Ureter (tissue), 1 donor: ENCODE measurements at places on chromosomes 12 and 14.

DNA sequence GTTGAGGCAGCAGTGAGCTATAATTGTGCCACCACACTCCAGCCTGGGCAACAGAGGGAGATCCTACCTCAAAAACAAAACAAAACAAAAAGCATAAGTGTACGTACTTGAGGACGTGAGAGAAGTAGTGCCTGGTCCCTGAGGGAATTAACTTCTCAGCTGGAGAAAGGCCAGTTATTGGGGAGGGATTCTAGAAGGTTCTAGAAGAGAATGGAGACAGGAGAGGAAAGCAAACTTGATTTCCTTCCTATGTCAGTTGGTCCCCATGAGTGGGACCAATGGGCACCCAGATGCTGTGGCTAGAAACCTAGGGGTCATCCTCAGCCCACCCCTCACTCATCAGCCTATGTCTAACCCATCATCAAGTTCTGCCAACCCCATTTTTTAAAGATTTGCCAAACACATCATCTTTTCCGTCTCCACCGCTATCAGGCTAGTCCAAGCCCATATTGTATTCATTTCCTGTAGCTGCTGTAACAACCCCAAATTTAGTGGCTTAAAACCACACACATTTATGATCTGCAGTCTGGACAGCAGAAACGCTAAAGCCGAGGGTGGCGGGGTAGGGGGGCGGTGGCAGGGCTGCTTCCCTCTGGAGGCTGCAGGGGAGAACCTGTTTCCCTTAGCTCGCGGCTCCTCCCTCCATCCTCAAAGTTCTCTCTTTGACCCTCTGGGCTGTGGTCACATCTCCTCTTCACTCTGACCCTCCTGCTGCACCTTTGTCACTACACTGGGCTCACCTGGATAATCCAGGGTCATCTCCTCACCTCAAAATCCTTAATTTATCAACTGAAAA, 7.2 kb upstream of the RBM19 start:
- no peak for DNase-seq

DNA sequence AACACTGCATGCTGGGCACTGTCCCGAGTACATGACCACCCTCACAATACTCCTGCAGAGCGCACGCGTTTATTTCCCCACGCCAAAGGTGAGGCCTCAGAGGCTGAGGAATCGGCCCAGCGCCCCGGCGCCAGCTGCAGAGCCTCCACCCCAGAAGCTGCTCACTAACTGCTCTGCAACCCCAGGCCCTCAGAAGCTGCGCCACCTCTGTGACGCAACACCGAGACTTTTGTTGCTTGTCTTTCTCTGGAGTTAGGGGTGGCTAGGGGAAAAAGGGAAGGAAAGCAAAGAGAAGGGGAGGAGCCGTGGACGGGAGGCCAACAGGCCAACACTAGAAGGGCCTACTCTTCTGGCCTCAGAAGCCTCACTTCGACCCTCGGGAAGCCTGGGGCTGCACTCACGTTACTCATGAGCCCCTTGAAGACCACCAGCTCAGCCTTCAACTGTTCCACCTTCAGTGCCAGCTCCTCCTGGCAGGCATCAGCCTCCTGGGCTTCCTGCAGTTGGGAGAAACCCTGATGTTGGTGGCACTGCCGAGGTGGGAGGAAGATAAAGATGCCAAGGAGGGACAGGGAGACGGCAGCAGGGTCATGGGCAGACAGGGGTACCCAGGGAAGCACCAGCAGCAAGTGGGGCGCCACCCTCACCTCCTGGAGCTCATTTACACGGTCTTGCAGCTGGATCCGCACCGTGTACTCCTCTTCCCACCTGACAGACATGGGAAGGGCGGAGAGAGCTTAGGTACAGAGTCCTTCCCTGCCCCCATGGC, 5.4 kb downstream of the IFFO1 start:
- no peak for DNase-seq

- no peak for DNase-seq
These were observed 47.2 kb downstream of the SPPL3 start for GRCh38 chr12:120856980-120857379.

DNA sequence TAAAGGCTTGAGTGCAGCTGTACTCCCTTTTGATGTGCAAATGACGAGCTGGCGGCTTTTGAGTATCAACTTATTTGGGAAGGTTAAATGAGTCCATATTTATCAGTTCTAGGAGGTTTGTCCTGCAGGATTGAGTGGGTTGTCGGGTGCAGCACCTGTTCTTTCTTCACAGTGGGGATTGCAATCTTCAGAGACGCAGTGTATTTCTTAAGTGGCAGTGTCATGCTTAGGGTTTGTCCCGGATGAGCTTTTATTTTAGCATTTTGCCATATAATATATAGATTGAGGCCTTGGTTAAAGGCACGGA, 1.2 kb downstream of the FUT8 start:
- no peak for DNase-seq

GRCh38 chr12:115467531-115467930, 783.6 kb upstream of the TBX3 start:
- no peak for DNase-seq

- DNase-seq: no peak
These were observed 85.0 kb upstream of the GPR68 start for GRCh38 chr14:91329486-91330014.

- no peak for DNase-seq
These were observed 186.7 kb upstream of the VASH1 start for GRCh38 chr14:76574416-76575095.

GRCh38 chr14:79852950-79853744, 358.2 kb downstream of the DIO2 start:
- DNase-seq: no peak

GRCh38 chr14:105525861-105526775, at the start of gene TMEM121:
Gene TMEM121, plus strand, starts transcription at chr14:105526583. Its CDS starts 2,252 bp downstream, at chr14:105528835.
- DNase-seq: no peak

GRCh38 chr14:51447411-51447810, 204.3 kb upstream of the FRMD6 start:
- no peak for DNase-seq

DNA sequence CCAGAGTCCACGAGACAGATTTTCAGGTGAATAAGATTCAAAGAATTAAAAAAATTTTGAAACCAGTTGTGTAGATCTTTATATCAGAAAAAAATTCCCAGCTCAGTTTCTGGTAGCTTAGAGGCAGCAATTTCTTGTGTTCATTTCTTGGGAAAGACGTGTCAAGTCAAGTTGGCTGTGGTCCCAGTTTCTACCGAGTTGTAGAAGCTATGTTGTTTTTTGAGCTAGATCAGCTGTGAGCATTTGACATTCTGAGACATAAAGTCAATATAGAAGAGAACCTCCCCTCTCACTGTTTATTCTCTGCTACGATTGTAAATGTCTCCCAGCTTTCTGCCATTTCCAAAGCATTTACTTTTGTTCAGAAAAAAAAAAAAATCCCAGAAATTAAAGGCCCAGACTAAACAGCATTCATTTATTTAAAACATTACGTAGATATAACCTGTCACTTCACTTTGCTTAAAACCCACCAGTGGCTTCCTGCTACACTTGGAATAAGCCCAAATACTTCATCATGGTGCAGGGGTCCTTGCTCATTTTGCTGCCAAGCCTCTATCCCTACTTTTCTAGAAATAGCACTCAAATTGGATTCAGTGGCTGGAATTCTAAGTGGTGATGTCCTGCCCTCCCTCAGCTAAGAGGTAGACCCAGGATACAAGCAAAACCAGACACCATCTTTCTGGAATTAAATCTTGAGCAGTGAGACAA, 20.6 kb upstream of the PYGL start:
- DNase-seq: peak; percentile 79

- DNase-seq: peak; percentile 70
These were observed 17.4 kb downstream of the RPS6KL1 start for GRCh38 chr14:74905595-74906142.

DNA sequence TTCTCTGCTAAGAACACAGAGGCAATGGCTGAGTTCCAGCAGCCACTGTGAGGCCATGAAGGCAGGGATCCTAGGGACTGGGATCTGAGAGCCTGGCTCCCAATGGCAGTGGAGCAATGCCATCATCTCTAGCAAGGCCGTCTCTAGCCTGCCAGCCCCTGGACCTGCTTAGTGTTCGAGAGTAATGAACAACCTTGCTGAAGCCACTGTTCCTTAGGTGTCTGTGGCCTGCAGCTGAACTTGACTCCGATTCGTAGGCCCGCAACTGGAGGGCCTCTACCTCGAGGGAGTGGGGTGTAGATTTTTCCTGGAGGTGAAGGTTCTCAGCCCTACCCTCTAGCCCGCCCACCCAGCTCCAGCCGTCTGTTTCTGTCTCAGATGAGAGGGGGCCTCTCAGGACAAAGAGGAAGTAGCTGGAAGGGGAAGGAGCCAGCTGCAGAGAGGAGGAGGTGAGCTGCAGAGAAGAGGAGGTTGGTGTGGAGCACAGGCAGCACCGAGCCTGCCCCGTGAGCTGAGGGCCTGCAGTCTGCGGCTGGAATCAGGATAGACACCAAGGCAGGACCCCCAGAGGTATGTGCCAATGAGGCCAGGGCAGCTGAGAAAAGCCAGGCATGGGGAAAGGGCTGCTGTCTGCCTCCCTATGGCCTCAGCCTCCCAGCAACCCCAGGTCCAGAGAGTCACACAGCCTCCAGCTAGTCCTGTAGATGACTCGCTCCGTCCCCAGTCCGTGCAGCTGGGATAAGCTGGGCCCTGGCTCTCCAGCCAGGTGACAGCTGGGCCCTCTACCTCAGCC, at the start of gene PLD4:
TSS of gene PLD4 (plus strand) at position 459 of the 793 bp plus-strand sequence. CDS start 2,262 bp downstream, outside the sequence.
- DNase-seq: no peak

GRCh38 chr12:83036847-83037246, 350.1 kb downstream of the TMTC2 start:
- DNase-seq: no peak

- DNase-seq: no peak
These were observed 13.1 kb upstream of the ATP5F1B start for GRCh38 chr12:56658921-56659320.

DNA sequence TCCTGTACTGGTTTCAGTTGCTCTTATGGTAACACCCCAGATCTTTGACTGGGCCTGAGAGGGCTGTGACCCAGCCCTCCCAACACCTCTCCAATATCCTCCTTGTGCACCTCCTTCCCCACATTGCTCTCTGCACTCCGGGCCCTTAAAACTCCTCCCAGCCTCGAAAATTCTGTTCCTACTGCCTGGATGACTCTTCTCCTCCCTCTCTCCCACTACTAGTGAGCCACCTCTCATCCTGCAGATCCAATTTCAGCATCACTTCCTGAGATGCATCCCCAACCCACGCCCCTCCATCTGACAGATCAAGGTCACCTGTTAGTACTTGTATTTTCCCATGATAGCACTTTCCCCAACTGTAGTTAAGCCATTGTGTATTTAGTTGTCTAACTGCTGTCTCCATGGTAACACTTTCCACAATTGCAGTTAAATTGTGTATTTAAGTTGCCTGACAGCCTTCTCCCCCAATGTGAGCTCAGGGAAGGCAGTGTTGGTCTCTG, 11.5 kb upstream of the NT5DC3 start:
- no peak for DNase-seq

DNA sequence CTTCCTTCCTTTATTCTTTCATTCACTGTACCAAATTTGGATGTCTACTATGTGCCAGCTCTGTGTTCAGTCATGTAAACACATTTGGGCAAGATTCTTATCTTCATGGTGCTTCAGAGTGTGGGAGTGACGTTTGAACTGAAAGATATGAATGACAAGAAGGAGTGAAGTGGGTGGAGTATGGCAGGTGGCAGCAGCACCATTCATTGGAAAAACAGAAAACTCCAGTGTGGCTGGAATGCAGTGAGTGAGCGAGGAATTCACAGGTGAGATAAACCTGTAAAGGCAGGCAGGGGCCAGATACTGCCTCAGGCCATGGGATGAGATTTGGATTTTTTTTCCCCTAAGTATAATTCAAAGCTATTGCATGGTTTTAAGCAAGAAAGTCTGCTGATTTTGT, 140.7 kb upstream of the CCDC198 start:
- DNase-seq: no peak

- no peak for DNase-seq
These were observed 92.6 kb downstream of the NUMB start for GRCh38 chr14:73365727-73366126.

DNA sequence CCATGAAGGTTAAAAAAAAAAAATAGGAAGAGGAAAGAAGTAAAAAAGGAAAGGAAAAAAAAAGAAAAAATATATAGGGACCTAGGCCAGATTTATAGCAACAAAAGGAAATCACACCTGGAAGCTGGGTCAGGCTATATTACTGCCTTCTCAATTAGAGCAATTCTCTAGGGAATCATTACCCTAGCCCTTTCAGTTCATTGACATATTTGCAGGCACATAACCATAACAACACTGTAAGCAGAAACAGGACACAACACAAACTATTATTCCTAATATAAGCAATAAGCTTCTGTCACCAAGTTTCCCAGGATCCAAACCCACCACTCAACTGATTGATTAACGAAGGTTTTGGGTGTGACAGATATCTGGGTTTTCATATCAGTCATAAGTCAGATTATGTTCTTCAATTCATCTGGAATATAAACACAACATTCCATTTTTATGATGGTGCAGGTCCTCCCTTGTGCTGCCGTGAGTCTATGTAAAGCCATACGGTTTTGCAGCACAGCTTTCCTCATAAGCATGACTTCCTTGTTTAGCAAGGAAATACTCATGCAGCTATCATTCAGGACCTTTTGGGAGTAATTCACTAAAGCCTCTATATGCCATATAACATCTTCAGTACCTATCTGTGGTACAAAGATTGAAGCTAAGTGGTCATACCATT, 4.2 kb downstream of the PCNX4 start:
- no peak for DNase-seq

GRCh38 chr12:49338830-49339463, 2.0 kb upstream of the C1QL4 start:
- no peak for DNase-seq

DNA sequence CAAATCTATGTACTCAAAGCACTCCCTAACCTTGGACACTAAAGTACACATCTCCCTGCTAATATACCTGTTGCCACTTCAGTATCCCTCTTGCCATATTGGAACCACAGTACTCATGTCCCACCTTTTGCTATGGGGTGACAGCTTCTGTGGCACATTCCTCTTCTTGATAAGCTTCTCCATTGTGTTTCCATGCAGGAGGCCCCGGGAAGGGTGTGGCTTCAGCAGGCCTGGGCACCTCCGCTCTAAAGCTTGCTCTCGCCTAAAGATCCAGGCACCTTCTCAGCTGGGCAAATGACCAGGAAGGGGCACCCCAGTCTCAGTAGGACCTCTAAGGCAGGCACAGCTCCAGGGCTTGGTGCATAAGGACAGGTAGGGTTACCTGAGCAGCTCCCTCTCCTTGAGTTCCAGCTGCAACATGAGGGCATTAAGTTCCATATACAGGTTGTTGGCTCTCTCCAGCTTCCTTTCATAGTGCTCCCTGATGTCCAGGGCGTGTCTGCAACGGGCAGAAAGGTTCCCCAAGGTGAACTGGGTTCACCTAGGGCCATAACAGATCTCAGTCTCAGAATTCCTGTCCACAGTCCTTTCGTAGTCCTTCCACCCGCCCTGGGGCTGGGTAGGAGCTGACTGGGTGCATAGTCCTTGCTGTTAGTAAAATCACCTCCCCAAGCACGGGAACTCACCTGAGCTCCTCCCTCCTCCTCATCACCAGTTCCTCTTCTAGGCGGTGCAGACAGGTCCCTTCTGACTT, 15.9 kb downstream of the MAP3K12 start:
- no peak for DNase-seq
